ENCODE measurements at places on chromosomes 13 and 19.
A peak's percentile ranks its signal among the peaks of the same experiment; 100 is the strongest.

- peak; percentile 57 for DNase-seq
Measured at GRCh38 chr19:51441410-51442390, 16.6 kb downstream of the SIGLEC8 start.

DNA sequence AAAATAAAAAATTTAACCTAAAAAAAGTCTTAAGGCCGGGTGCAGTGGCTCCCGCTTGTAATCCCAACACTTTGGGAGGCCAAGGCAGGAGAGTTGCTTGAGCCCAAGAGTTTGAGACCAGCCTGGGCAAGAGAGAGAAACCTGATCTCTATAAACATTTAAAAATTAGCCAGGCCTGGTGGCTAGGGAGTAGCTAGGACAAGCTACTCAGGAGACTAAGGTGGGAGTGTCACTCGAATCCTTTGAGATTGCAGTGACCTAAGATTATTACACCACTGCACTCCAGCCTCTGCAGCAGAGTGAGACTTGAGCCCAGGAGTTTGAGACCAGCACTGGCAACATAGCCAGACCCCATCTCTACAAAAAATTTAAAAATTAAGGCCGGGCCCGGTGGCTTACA, 1.1 kb downstream of the CCDC97 start:
- DNase-seq, result no peak

DNA sequence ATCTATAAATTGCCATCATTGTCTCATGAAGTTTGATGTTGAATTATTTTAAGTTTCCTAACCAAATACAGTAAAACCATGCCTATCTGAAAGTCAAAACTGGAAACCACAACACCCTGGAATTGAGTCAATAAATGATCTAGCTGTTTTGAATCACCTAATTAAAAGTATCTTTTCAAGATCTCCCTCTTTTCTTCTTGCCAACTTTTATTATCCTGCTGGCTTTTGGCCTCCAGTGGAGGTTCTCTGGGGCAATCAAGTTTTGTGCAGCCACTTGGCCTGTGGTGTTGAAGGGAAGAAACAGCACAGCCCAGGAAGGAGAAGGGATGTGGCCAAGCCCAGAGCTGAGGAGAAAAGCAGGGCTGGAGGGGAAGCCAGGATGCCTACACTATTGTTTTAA, 255.4 kb downstream of the COG6 start:
- DNase-seq, result no peak

DNA sequence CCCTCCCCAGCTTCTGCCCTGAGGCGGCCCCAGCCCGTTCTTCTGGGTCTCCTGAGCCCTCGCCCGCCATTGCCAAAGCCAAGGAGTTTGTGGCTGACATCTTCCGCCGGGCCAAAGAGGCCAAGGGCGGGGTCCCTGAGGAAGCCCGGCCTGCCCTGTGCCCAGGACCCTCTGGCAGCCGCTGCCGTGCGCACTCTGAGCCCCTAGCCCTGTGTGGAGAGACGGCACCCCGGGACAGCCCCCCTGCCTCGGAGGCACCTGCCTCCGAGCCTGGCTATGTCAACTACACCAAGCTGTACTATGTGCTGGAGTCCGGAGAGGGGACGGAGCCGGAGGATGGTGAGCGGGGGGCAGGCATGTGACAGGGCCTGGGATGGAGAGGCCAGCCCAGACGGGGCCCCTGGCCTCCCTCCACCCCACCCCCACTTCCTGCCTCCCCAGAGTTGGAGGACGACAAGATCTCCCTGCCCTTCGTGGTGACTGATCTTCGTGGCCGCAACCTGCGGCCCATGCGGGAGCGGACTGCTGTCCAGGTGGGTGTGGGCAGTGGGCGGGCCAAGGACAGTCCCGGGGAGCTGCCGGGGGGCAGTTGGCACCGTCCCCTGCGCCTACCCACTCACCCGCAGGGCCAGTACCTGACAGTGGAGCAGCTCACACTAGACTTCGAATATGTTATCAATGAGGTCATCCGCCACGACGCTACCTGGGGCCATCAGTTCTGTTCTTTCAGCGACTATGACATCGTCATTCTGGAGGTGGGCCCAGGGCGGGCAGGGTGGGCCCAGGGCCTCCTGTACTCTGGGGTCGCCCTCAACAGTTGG, 7.0 kb downstream of the DCAF15 start:
- DNase-seq, result no peak

GRCh38 chr19:34430738-34431625, 2.8 kb downstream of the UBA2 start:
- no peak for DNase-seq

DNA sequence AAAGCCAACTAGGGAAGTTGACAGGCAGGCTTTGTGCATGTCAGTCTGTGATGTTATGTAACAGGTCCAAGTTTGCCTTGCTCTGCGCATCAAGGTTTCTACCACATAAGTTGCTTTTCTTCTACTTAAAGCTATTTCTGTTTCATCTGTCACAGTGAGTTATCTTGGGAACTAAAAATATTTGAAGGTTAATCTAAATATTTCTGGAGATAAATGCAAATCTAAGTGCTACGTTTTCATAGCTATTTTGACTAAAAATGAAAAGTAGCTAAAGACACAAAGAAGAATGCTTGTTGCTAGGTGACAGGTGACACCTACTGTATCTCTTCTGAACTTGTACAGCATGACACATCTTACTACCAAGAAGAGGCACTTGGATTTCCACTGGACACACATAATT, 135.6 kb downstream of the KLF12 start:
- DNase-seq, result no peak

- no peak for DNase-seq
Measured at GRCh38 chr19:678791-679388, 2.7 kb downstream of the FSTL3 start.

DNA sequence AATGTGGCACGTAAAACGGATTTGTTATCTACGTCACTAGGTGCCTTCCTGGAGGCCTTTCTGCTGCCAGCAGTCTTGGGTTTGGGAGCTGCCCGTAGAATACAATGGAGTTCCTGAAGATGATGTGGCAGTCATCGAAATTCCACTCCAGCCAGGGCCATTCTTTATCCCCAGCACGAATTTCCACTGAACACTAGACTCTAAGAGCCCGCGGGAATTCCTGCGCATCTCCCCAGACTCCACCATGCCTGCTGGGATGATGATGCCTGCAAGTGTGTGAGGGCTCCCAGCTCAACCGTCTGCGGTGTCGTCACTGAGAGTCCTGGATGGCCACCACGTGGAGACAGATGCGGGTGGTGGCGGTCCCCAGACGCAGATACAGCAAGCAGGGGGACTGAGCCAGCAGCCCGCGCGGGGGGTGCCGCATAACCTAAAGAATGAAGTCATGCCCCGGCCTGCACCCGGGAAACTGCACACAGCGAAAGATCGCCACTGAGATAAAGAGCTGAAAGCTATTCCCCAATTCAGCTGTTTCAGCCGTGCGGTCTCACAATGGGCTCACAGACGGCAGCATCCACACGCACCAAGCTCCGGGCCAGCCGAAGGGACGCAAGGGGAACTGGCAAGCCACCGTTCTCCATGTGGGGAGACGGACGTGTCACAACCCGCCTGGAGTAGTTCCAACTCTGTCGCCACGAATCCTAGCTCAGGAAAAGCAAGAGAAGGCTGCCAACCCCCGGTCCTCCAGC, 41.1 kb downstream of the COL4A1 start:
- DNase-seq, result no peak

GRCh38 chr13:107450931-107451330, 764.4 kb downstream of the LIG4 start:
- no peak for DNase-seq

GRCh38 chr19:2477732-2478191, 1.8 kb downstream of the GADD45B start:
- DNase-seq, result no peak

DNA sequence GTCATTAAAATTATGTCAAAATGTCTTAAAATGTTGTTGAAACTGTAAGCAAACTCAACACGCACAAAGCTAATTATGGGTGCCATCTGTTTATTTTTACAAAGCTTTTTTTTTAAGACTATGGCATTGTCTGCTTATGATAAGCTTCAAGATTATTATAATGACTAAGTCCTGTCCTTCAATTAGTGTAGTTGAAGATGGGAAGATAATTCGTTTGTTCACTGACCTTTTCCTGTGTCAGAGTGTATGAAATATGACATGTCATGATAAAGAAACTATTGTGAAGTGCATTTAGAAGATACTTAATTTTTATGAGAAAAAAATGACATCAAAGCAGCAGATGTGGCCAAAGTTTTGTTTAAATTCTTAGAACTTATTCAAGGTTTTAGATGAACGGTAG, 211.3 kb downstream of the PCCA start:
- DNase-seq, result no peak

GRCh38 chr19:52993342-52994178, 20.2 kb upstream of the ERVV-1 start:
- peak; percentile 56 for DNase-seq

DNA sequence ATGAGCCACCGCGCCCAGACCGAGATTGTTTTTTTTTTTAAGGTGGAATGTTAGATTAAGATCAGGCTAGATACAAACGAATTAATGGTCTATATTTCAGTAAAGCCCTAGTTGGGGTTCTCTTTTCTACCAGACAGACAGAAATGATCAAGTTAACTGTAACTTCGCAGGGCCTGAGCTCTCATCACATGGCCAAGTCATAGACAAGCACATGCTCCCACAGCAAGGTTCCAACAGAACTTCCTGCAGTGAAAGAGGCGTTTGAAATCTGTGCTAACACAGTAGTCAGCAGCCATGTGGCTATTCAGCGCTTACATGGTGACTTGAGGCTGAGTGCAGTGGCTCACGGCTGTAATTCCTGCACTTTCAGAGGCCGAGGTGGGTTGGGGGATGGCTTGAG, 34.7 kb upstream of the SEMA6B start:
- DNase-seq, result no peak

DNA sequence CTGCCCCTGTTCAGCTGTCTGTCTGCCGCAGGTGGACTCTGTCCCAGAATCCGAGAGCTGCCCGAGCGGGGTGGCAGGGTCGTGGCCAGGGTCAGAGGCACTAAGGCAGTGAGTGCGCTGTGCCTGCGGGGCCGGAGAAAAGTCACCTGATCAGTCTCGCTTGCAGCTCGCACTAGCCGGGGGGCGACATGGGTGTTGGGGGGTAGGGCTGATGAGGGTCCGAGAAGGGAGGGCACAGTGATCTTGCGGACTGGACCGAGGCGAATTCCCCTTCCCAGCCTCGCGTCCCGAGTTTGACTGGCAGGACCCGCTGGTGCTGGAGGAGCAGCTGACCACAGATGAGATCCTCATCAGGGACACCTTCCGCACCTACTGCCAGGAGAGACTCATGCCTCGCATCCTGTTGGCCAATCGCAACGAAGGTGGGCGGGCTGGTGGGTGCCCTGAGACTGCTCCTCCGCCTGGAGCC, 627 bp downstream of the GCDH start:
- no peak for DNase-seq

- DNase-seq, result no peak
Measured at GRCh38 chr13:46605825-46606554, 53.0 kb downstream of the LRCH1 start.

All from activated CD4-positive, CD25-positive, alpha-beta regulatory T cell (primary cell).